ENCODE measurements at places on chromosomes 3 and 15.
A peak's percentile ranks its signal among the peaks of the same experiment; 100 is the strongest.

GRCh38 chr3:120418866-120419490 lies 31.8 kb downstream of the FSTL1 start:
- peak; percentile 65 for DNase-seq

DNA sequence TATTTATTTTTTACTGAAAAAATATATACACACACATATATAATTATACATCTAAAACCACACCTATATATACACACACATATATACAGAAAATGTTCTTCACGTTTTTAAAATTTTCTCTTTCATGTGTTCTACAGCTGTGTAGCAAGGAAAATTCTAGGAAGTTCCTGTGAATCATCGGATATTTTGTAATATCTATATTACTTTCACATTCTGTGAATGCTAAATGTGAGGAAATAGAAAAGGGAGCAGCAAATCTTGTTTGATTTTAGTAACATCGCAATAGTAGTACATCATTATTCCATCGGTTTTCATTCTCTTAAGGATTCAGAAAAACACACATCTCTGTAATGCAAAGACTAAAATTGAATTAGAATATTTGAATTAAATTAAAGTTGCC lies 836.8 kb upstream of the NECTIN3 start:
- DNase-seq, result no peak

- DNase-seq, result peak; percentile 87
Observed at GRCh38 chr3:4730719-4731118, 237.6 kb downstream of the ITPR1 start.

GRCh38 chr3:152302521-152303021 lies 33.8 kb downstream of the MBNL1 start:
- DNase-seq, result peak; percentile 74

DNA sequence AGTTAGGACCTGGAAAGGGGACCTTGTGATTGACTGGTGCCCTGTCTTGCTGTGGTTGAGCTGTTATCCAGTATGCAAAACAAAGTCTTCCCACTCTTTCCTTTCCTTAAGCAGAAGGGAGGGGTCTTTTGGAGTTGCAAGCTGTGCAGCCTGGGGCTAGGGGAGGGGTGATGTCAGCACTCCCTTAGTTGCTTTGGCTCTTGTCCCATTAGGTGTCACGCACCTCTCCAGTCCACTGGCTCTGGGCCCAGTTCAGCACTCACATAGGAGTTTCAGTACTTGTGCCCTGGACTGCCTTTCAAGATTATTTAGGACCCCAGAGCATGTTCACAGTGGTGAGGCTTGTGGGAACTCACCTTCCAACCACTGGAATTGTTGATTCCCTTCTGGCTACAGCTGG lies 238.5 kb downstream of the DOCK3 start:
- peak; percentile 64 for DNase-seq

GRCh38 chr3:64190517-64191515 lies 34.5 kb downstream of the PRICKLE2 start:
- peak; percentile 50 for DNase-seq

GRCh38 chr3:139006051-139006716 lies at the start of gene PRR23A:
PRR23A (minus strand) TSS chr3:139006268; CDS start chr3:139006268, 0 bp downstream.
- no peak for DNase-seq

DNA sequence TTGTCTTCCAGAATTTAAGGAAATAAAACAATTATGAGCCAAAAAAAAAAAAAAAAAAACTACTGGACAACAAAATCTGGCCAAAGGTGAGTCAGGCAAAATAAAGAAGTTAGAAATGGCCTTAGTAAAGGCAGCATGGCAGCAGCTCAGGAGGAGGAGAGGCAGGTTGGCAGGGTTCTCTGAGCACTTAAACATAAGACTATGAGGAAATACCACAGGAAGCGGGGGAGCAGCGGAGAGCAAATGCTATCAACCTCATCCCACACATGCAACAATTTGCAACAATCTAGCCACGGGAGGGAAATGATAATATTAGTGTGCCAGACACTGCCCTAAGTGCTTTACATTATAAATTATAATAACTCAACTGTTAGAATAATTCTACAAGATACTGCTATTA lies 247.3 kb upstream of the NSMCE3 start:
- no peak for DNase-seq

- no peak for DNase-seq
Observed at GRCh38 chr3:139324456-139324855, 19.4 kb upstream of the MRPS22 start.

GRCh38 chr15:70669006-70669602 lies 94.3 kb downstream of the UACA start:
- no peak for DNase-seq
